Sigmoid colon (tissue), 7 donors: ENCODE measurements at places on chromosomes 11 and 22. TPM values are rescaled to one million over a fixed set of nuclear protein-coding genes. Genes with fewer than 3 reads are reported as not detected.

DNA sequence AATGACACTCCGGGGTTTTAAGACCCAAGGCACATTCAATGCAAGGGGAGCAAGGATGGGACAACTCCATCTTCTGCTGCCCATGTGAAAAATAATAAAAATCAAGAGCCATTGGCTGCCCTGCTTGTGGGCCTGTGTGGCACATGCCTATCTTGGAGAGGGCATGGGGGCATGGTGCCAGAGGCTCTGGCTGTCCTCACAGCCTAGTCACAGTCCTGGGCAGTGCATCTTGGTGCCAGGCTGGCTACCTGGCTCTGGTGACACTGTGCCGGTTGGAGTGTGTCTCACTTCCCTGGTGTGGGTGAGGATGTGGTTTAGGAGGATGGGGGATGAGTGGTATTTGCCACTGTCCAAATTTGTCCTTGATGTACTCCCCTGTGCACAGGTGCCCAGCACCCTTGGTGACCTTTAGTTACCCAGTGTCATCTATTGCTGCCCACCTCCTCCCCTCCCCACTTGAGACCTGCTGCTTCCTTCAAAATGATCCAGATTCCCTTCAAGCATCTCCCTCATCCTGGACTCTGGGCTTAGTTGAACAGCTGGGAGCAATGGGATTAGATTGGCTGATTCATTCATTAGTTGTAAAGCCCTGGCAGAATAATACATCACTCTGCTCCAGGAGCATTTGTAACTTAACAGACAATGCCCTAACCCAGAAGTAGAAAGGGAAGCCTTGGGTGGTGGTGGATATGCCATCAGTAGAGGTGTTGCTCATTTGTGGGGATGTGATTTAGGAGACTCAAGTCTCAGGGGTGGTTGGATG lies 4.6 kb downstream of the TMEM86A start:
- H3K4me1 ChIP-seq: peaks cover 47% of the 10 kb centered on the region
- H3K36me3 ChIP-seq: no peaks in the 10 kb centered on the region
- no peak overlapping the region for H3K4me3 ChIP-seq
- H3K27ac ChIP-seq: no peak overlapping the region
- H3K27me3 ChIP-seq: no peaks in the 10 kb centered on the region

DNA sequence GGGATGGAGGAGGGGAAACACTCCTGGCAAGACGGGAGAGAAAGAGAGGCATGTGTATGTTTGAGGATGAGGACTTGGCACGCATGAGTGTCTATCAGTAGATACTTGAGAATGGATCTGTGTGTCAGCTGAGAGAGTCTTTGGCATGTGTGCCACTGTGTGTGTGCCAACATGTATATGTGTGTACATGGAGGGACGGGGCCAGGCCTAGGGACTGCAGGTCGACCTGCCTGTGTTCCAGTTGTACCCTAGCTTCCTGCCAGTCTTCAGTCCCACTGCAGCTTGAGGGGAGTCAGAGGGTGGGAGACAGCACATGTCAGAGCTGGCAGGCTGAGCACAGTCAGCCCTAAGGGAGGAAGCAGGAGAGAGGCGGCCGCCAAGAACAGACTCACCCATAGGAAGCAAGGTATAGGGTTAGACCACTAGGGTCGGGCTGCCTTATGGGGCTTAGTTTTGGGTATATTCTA lies 5.6 kb downstream of the CLCF1 start:
- no peaks in the 10 kb centered on the region for H3K36me3 ChIP-seq
- no peak for DNase-seq
- H3K27me3 ChIP-seq: no peaks in the 10 kb centered on the region

DNA sequence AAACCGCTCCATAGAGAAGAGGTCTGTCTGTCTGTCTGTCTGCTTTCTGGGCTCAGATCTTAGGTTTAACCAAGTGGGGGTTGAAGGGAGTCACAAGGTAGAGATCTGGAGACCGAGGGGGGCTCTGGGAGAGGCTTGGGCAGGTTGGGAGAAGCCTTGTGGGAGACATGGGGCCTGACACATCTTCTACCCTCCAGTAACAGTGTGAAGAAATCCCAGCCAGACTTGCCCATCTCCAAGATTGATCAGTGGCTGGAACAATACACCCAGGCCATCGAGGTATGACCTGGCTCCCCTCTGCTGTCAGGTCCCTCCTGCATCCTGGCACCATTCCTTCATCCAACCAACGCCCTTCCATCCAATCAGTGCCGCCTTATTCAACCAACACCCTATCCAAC lies 7.4 kb downstream of the PRR33 start:
- H3K4me3 ChIP-seq: no peak overlapping the region
- H3K27me3 ChIP-seq: no peaks in the 10 kb centered on the region
- H3K4me1 ChIP-seq: peaks cover 23% of the 10 kb centered on the region
- H3K36me3 ChIP-seq: peaks cover 6% of the 10 kb centered on the region
- no peak overlapping the region for H3K27ac ChIP-seq
- DNase-seq: no peak

- H3K36me3 ChIP-seq: no peaks in the 10 kb centered on the region
- no peak overlapping the region for H3K27ac ChIP-seq
- DNase-seq: no peak
- H3K4me1 ChIP-seq: peaks cover 3% of the 10 kb centered on the region
- no peaks in the 10 kb centered on the region for H3K27me3 ChIP-seq
- no peak overlapping the region for H3K4me3 ChIP-seq
Measured at GRCh38 chr11:130815956-130816355, 100.3 kb downstream of the SNX19 start.

GRCh38 chr11:5679811-5680210 lies 5.1 kb downstream of the TRIM5 start:
- peaks cover 4% of the 10 kb centered on the region for H3K4me1 ChIP-seq
- H3K27me3 ChIP-seq: no peaks in the 10 kb centered on the region
- H3K36me3 ChIP-seq: peaks cover 30% of the 10 kb centered on the region
- no peak overlapping the region for H3K27ac ChIP-seq
- DNase-seq: no peak

- H3K4me3 ChIP-seq: no peak overlapping the region
- no peak overlapping the region for H3K27ac ChIP-seq
- H3K27me3 ChIP-seq: peaks cover 86% of the 10 kb centered on the region
- H3K36me3 ChIP-seq: no peaks in the 10 kb centered on the region
Measured at GRCh38 chr22:37379722-37380121, 47.6 kb downstream of the ELFN2 start.

- no peaks in the 10 kb centered on the region for H3K36me3 ChIP-seq
- H3K4me3 ChIP-seq: no peak overlapping the region
- no peak overlapping the region for H3K27ac ChIP-seq
- DNase-seq: no peak
- H3K27me3 ChIP-seq: no peaks in the 10 kb centered on the region
Measured at GRCh38 chr11:102685754-102686153, 19.8 kb downstream of the MMP27 start.

DNA sequence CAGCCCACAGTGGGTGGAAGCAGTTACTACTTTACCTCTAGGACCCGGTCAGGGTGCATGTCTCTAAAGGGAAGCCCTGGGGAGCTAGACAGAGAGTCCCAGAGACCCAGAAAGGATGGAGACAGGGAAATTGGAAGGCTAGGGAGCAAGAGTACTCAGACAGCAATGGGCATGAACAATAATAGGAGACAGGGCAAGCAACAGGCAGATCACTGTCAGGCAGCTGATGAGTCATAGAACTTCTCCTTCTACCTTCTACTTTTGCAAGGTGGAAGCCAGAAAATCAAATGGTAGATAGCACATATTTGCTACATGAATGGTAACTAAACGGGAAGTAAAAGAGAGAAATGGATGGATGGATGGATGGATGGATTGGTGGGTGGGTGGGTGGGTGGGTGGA lies 19.6 kb downstream of the CD5 start:
- H3K27ac ChIP-seq: no peak overlapping the region
- H3K4me1 ChIP-seq: peaks cover 25% of the 10 kb centered on the region
- no peak overlapping the region for H3K4me3 ChIP-seq
- no peaks in the 10 kb centered on the region for H3K27me3 ChIP-seq
- no peaks in the 10 kb centered on the region for H3K36me3 ChIP-seq
- DNase-seq: no peak

GRCh38 chr11:17267576-17267975 lies 9.0 kb upstream of the NUCB2 start:
- DNase-seq: no peak
- no peaks in the 10 kb centered on the region for H3K36me3 ChIP-seq
- no peaks in the 10 kb centered on the region for H3K27me3 ChIP-seq

The CHRM1 gene
- total RNA-seq: 0.16 TPM

The A4GALT gene
- total RNA-seq: 26.8 TPM

The OR52I1 gene
- total RNA-seq: not detected

The JAML gene
- 3.3 TPM for total RNA-seq

The AP1B1 gene
- 33.1 TPM for total RNA-seq

The BIRC3 gene
- 9.1 TPM for total RNA-seq

The CELSR1 gene
- total RNA-seq: 2.5 TPM

The KLHDC7B gene
- total RNA-seq: not detected
